ENCODE measurements at places on chromosomes 4 and X.

DNA sequence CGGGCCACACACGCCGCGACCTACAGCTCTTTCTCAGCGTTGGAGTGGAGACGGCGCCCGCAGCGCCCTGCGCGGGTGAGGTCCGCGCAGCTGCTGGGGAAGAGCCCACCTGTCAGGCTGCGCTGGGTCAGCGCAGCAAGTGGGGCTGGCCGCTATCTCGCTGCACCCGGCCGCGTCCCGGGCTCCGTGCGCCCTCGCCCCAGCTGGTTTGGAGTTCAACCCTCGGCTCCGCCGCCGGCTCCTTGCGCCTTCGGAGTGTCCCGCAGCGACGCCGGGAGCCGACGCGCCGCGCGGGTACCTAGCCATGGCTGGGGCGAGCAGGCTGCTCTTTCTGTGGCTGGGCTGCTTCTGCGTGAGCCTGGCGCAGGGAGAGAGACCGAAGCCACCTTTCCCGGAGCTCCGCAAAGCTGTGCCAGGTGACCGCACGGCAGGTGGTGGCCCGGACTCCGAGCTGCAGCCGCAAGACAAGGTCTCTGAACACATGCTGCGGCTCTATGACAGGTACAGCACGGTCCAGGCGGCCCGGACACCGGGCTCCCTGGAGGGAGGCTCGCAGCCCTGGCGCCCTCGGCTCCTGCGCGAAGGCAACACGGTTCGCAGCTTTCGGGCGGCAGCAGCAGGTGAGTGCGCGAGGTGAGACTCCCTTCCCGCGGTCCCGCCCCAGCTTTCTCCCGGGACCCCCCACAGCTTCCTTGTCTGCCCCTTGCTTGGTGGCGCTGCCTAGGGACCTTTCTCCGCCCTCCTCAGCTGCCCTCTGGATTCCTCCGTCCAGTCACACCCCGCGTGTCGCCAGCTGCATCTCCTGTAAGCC is 678 bp downstream of the BMP3 start:
- peak; percentile 4 for DNase-seq

DNA sequence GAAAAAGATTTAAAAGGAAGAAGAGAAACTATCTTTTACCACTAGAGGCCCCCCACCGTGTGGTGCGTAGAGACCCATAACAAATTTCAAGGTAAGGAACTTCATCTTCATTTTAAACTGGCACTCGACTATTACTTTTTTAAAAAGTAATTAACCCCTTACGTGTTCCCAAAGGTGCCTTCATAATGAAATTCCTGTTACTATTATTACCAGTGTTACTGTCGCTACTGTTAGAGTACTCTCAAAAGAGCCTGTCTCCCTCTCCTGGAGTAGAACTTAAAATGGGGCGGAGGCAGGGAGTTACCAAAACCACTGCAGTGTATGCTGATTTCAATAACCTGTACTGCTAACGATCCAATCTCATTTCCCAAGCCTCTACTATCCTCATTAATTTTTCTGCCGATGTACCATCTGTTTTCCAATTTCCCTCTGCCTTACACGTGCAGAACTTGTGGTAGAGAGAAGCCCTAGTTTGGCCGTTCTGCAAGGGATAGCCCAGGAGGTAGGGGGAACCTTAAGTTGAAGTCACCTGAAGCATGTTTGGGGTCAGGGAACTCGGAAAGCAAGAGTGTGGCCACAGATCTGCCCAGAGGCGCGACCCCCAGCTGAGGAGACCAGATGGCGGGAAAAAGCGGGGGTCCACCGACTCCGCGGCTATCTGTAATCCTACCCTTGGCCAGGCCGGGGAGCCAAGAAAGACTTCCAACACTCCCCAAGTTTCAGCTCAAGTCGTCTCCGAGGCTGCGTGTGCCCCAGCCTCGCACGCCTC is 720 bp upstream of the STK26 start:
- no peak for DNase-seq

- no peak for DNase-seq
These were observed 198.1 kb upstream of the PUDP start for GRCh38 chrX:7346021-7346420.

DNA sequence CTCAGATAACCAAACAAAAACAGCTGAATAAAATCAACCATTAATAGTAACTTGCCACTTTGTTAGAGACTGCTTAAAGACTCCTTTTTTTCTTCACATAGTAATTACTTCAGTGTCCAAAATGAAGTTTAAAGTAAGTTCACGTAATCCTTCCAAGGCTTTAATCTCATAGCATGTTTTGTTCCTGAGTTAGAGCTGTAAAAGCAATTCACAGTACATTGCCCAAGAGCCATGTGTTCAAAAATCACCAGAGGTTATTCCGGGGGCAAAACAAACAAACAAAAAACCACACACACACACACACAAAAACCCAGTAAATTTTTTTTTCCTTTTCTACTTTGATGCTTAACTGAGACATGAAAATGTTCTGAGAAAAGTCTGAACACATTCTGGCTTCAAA is 6.1 kb downstream of the GPR82 start:
- no peak for DNase-seq

GRCh38 chr4:121030711-121031110 is 41.6 kb downstream of the NDNF start:
- DNase-seq, result no peak

DNA sequence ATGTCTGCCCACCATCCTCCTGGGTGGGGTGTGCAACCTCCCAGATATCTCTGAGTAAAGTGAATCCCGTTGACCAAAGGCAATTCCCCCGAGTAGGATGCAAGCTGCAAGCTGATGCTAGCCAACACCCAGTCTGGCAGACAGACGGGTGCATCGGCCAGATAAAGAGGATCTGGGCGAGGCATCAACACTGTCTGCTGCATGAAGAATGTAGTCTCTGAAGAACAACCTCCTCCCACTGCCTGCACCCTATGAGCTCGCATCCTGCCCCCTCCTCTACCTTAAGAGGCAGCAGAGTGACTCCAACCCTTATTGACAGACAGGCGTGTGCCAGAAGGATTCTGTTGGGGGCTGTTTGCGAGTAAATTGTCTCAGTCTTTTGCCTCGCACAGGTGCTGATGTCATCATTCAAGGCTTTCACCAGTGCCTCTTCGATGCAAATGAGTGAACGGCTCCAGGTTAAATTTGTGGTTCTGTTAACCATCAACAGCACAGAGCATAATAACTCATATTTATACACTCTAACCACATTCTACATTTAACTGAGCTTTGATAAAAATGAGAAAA is 546.9 kb downstream of the BCOR start:
- DNase-seq, result no peak

DNA sequence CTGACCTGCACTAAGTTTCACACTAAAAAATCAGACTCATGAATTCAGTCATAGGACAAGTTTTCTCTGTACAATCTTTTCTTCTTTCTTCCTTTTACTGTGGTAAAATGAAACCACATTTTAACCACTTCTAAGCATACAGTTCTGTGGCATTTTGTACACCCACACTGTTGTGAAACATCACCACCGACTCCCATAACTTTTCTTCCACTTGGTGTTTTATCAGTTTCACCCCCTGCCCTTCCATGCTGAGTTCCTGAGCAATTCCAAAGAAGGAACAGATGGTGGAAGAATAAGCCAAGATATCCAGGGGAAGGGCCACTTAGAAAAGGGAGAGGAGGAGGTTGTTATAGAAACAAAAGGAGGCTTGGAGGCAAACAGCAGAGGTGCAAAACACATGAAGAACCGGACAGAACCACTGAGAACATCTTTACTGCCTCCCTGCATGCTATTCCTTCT is 22.6 kb downstream of the SLC25A4 start:
- DNase-seq, result no peak

GRCh38 chr4:114857831-114858230 is 255.6 kb downstream of the NDST4 start:
- DNase-seq, result no peak

DNA sequence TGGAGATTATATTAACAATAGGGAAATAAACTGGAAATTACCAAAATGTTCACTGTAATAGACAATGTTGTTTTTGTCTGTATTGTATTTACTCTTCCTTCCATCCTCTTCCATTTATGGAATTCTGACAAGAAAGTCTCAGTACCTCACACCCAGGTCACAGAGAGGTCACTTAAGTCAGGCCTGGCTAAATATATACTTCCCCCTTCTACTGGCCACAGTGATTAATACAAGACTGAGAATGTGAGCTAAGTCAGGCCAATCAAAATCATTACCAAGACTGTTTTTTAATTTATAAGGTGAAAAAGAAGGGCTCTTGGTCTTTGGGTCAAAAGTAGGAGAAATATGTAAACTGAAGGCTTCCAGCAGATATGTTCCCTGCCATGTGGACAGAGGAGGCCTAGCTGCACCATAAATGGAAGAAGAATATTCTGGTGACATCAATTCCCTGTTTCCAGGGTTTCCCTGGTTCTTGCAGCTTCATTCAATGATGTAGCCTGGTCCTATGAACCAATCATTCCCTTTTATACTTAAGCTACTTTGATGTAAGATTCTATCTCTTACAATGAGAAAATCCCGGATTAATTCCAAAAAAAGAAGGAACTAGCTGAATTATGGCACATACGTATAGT is 64.3 kb downstream of the LRBA start:
- no peak for DNase-seq

- DNase-seq, result no peak
These were observed 93.6 kb upstream of the PTPN13 start for GRCh38 chr4:86500527-86500926.
